NCI-H2081 treated with DMSO at 0.1 percent for 48 hours (cell line): ENCODE measurements at places on chromosomes 7 and 10.

DNA sequence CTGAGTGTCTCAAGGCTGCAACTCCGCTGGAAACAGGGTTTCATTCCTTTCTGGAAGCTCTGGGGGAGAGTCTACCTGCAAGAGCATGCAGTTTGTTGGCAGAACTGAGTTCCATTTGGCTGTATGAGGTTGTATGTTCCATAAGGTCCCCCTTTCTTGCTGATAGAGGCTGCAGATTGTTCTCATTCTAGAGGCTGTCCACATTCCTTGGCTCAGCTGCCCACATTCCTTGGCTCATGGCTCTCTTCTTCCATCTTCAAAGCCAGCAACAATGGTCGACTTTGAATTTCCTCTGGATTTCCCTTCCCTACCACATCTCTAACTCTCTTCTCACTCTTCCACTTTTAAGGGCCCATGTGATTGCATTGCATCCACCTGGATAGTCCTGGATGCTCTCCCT, 147.3 kb upstream of the CDCA7L start:
- DNase-seq = no peak

DNA sequence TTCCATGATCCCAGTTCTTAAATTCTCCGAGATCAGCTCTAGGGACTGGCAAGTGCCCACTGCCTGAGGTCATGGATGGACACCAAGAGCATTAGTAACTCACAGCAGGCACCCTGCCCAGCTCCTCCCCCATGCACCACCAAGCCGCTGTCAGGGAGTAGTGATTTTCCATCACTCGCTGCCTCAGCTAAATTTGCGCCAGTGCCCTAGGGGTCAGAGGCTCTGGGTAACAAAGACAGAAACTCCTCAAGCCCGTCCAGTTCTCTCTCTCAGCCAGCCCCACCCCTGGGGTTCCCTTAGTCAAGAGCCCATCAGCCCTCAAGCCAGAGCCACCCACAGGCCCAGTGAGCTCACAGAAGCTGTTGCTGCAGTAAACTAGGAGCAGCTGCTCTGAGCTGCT, 30.0 kb downstream of the PAX2 start:
- no peak for DNase-seq

DNA sequence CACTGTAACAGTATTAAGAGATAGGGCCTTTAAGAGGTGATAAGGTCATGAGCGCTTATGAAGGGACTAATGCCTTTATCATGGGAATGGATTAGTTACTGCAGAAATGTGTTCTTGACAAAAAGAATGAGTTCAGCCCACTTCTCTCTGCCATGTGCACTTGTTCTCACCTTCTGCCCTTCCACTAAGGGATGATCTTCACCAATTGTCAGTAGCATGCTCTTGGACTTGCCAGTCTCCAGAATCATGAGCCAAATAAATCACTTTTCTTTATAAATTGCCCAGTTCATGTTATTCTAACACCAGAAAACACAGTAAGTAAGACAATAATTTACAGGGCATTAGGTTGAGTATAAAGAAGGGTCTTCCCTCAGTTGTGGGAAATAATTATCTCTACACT, 189.1 kb downstream of the CRPPA start:
- DNase-seq = no peak

- no peak for DNase-seq
These were observed 1047.4 kb upstream of the LRRN3 start for GRCh38 chr7:110043519-110043918.

- peak; percentile 82 for DNase-seq
These were observed 180.3 kb upstream of the GRB10 start for GRCh38 chr7:50962962-50963374.

DNA sequence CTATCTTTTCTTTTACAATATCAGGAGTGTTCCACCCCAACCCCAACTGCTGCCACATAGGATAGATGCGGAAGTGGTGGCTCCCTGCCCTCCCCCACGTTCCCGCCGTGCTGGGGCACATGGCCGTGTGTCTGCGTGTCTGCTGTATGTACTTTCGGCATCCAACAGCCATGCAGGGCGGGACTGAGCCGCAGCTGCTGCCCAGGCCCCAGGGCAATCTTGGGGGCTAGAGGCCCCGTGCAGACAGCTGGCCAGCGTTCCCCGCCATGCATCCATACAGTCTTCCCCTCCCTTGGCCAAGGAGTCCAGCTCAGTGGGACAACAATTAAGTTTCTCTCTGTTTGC, 162.7 kb downstream of the DGKB start:
- DNase-seq = no peak

DNA sequence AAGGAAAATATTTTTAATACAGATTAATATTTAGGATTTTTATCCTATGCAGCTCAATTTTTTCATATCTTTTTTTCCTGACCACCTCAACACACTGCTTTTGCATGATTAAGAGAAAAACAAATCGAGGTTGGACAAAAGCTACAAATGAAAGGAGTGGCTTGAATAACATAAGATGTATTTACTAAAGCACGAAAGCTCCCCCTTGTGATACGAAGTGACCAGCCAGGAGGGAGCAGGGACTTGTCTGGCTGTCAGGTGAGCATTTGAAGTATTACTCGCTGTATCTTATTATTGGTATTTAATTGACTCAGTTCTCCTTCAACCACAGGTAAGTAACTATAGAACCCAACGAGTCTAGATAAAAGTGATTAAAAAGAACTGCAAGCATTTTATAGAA, 265.2 kb upstream of the PHF14 start:
- DNase-seq = no peak

DNA sequence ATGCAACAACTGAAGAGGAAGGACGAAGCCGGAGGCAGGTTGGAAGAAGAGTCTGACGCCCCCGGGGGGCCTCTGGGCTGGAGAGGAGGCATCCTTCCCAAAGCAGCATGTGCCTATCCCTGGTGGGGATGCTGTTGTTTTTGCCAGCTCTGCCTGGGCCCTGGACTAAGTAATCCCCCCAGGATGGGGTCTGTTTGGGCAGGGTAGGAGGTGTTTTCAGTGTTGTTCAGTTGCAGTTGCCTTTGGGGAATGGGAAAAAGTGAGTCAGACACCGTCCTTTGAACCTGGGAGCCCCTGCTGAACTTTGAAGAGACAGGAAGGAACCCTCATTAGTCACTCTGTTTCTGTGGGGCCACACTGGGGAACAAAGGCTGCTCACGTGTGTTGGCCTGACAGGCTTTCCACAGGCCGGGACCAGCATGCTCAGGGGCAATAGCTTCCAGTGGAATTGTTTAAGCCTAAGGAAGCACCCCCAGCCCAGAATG, 35.2 kb upstream of the GDF10 start:
- no peak for DNase-seq

DNA sequence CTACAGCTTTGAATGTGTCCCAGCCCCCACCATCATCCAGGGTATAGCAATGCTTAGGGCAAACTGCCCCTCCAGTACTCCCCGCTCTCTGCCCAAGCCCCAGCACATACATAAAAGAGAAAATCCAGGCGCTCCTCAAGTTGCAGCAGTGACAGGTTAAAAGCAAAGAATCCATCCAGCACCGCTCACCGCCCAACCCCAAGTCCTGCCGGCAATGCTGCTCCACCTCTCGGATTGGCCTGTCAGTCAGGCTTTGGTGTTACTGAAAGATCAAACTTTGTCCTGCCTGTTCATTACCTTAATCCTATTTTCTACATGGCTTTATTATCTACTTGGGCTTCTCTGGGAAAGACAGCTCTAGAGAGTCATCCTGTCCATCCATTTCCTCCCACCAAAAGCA, 31.9 kb downstream of the DPCD start:
- no peak for DNase-seq

DNA sequence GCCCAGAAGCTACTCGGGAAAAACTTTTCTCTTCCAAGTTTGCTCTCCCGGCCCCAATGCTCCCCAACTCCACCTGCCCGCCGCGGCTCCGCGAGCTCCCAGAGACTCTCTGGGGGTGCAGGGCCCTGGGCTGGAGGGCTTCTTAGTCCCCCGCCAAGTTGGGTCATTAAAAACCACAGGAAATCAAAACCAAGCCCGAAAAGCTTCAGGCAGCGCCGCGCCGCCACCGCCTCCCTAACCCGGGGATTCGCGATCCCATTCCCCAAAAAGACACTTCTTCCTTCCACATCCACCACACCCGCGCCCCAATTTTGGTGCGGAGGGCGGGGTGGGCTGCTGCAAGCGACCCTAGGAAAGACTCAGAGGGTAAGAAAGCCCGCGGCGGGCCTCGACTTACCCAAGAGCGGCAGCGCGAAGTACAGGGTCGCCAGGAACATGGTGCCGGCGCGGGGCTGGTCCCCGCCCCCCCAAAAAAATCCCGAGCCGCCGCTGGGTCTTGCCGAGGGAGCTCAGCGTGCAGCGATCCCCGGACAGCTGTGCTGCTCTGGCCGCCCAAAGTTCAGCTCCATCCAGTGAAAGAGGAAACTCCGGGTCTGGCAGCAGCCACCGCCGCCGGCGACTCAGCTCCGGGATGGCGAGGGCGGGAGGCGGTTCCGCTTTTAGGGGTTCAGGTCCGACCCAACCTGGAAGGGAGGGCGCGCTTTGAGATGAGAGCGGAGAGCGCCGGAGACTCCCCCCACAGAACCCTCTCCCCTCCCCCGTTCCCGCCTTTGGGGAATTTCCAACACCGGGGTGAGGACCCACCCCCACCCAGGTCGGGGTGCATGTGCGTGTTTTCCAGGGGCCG, 1.2 kb downstream of the GFRA1 start:
- DNase-seq = no peak

GRCh38 chr10:86356296-86356695, 10.3 kb downstream of the GRID1 start:
- DNase-seq = no peak

DNA sequence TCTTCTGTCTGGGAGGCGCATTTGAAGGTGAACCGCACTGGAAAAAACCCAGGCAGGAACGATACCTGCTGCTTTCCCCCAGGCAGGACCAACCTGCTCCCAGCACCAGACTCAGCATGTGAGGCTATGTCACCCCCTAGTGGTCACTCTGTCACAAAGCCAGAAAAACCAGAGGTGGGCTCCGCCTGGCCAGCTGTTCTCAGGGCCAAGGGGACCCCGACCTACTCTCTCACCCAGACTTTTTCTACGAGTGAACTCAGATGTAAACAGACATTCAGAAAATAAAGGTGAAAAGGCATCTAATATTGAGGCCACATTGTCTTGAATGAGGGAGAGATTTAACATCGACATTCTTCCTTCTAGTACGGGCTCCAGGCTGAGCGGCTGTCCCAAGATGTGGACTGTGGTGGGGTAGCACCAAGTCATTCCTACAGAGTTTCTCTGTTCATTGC, 117.3 kb downstream of the PRKAG2 start:
- DNase-seq = peak; percentile 47

GRCh38 chr10:1372212-1372611, 316.0 kb downstream of the WDR37 start:
- no peak for DNase-seq

DNA sequence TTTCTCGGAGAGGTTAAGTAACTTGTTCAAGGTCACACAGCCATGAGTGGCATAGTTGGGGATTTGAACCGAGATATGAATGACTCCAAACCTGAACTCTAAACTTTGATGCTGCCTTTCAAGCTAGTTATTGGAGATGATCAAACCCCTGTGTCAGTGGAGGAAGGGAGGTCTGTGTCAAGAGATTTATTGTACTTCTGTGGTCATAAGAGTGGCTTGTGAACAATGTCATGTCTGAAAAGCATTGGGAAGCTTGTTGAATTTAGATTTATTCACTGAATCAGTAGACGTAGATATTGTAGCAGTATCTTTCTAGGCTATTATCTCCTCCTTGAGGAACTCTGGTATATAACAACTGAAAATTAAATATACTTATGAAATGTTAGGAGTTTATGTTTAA, 27.3 kb downstream of the SNX10 start:
- DNase-seq = no peak

GRCh38 chr7:50805447-50806125, 22.9 kb upstream of the GRB10 start:
- peak; percentile 8 for DNase-seq

DNA sequence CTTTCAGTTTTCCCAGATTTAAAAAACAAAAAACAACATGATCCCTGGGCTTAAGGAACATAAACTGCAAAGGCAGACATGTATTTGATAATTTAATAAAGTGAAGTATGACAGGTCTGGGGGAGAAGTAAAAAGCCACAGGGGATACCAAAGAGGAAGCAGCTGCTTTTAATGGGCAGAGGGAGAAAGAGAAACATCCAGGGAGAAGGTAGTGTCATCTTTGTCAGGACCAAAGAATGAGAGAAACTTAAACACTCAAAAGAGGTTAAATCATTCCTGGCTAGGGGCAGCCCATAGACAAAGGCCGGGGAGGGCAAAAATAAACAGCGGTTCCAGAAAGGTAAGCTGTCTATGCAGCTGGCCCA, 94.5 kb downstream of the GRB10 start:
- no peak for DNase-seq
